Mucosa of descending colon (tissue), 3 donors: ENCODE measurements at places on chromosomes 16 and 17. TPM values are rescaled to one million over a fixed set of nuclear protein-coding genes. Genes with fewer than 3 reads are reported as not detected.

The COX6A2 gene
- total RNA-seq, result not detected

The TBC1D3L gene
- total RNA-seq, result 13.0 TPM

The CSF3 gene
- total RNA-seq, result not detected

The CD300LG gene
- not detected for total RNA-seq

The DHODH gene
- 7.4 TPM for total RNA-seq

The ZNF18 gene
- total RNA-seq, result 9.4 TPM

The DPEP3 gene
- not detected for total RNA-seq

The PLLP gene
- total RNA-seq, result 8.6 TPM

The JPT1 gene
- total RNA-seq, result 209 TPM

The KRTAP4-9 gene
- not detected for total RNA-seq

The CDIPT gene
- total RNA-seq, result 90.5 TPM

The KRTAP2-3 gene
- total RNA-seq, result not detected

The MAFG gene
- 17.4 TPM for total RNA-seq

The MYH11 gene
- total RNA-seq, result 282 TPM

The EVPLL gene
- 0.23 TPM for total RNA-seq
